ENCODE measurements at places on chromosomes 12 and 14.

GRCh38 chr12:13336216-13336615 is 139.7 kb downstream of the EMP1 start:
- no peak for DNase-seq

- DNase-seq: peak; percentile 8
Measured at GRCh38 chr14:104421401-104421821, 158.2 kb upstream of the C14orf180 start.

DNA sequence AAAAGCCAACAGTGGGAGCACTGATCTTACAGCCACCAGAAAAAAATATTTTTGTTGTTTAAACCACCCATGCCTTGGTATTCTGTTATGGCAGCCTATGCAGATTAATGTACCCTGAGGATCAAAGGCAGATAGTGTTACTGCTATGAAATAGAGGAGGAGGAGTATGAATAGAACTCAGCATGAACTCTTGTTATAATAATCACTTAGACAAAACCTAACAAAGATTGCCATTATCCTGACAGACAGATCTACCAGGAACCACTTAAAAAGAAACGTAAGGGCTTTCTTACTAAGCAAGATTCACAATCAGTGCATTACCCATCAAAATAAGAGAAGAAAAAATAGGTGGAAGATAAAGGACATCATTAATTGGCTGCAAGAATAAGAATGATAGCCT is 558.3 kb downstream of the GALC start:
- no peak for DNase-seq

GRCh38 chr12:24109381-24110039 is 160.0 kb upstream of the SOX5 start:
- no peak for DNase-seq

GRCh38 chr12:120314220-120314619 is 12.1 kb downstream of the SIRT4 start:
- no peak for DNase-seq

DNA sequence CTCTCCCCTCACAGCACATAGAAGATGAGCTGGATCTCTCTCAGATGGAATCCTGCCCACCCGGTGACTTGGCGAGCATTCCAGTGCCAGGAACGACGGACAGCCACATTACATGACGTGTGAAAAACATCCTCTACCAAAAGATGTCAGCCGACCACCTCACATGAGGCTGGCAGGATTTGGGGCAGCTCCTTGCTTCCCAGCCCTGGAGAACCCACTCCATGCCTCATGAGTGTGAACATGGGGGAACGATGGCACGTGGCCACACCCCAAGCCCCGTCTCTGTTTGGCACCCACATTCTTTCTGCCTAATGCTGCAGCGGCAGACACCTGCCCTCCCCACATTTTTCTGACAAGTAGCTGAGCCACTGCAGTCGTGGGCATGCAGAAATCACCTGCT is 202.5 kb downstream of the CALM1 start:
- DNase-seq: no peak

GRCh38 chr12:4285070-4285469 is 11.5 kb downstream of the CCND2 start:
- no peak for DNase-seq

- no peak for DNase-seq
Measured at GRCh38 chr12:112330706-112331105, 51.5 kb downstream of the HECTD4 start.

GRCh38 chr12:91778938-91779400 is 366.7 kb downstream of the BTG1 start:
- DNase-seq: peak; percentile 32

- no peak for DNase-seq
Measured at GRCh38 chr14:74510223-74510931, 16.8 kb downstream of the ISCA2 start.

DNA sequence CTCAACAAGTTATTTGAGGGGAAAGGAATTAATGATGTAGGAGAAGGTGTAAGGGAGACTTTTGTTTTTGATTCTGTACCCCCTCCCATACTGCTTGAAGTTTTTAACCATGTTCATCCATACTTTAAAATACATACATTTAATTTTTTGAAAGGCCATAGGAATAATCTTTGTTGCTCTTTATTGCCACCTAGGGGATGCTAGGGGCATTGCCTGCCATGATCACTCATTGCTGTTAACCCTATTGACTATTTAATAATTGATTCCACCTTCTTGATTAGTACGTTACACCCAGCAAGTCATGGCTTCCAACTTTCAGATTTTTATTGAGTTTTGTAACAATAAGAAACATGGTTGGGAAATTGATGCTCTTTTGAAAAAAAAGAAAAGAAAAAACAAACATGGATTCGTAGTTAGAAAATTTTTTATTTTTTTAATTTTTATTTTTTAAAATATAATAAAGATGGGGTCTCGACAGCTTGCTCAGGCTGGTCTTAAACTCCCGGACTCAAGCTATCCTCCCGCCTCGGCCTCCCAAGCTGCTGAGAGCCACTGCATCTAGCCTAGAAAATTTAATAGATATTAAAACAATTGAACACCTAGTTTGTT is 8.5 kb upstream of the PRKAB1 start:
- DNase-seq: peak; percentile 47

DNA sequence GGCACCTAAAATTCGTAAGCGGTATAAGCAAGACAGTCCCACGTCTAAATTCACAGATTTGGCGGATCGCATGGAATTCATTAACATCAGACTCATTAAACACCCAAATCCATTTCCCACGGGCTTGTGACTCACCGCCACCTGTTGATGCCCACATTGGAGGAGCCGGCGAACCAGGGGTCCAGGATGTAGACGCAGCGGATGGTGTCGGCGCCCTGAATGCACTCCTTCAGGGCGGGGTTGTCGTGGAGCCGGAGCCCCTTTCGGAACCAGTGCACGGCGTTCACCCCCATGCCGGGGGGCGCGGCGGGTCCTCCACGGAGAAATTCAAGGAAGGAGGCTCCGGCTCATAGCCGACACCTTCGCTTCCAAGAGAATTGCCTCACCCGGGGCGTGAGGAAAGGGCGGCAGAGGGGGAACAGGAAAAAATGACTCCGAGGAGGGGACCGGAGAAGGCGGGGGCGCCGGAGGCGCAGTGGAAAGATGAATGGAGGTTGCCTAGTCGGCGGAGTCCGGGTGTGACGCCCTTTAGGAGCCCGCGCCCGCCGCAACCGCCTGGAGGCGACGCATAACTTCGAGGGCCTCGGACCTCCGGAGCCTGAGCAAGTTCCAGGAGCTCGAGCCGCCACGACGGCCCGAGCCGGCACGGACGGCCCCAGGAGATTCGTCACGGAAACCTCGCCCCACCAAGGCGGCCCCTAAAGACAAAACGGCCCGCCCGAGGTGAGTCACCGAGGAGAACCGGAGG is 506 bp downstream of the CRY1 start:
- peak; percentile 78 for DNase-seq

DNA sequence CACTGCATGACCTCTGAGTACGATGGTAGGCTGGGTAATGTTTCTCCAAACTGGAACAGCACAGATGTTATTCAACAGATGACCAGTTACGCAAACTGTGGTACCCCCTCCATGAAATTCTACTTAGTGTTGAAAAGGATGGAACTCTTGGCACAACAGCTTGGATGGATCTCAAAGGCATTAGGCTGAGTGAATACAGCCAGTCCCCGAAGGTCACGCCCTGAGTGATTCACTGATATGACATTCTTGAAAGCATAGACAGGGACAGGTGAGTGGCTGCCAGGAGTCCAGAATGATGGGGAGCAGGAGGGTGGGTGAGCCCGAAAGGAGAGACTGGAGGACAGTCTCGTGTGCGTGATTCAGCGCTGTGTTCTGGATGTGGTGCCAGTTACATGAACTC is 187.5 kb upstream of the TMEM132C start:
- no peak for DNase-seq

DNA sequence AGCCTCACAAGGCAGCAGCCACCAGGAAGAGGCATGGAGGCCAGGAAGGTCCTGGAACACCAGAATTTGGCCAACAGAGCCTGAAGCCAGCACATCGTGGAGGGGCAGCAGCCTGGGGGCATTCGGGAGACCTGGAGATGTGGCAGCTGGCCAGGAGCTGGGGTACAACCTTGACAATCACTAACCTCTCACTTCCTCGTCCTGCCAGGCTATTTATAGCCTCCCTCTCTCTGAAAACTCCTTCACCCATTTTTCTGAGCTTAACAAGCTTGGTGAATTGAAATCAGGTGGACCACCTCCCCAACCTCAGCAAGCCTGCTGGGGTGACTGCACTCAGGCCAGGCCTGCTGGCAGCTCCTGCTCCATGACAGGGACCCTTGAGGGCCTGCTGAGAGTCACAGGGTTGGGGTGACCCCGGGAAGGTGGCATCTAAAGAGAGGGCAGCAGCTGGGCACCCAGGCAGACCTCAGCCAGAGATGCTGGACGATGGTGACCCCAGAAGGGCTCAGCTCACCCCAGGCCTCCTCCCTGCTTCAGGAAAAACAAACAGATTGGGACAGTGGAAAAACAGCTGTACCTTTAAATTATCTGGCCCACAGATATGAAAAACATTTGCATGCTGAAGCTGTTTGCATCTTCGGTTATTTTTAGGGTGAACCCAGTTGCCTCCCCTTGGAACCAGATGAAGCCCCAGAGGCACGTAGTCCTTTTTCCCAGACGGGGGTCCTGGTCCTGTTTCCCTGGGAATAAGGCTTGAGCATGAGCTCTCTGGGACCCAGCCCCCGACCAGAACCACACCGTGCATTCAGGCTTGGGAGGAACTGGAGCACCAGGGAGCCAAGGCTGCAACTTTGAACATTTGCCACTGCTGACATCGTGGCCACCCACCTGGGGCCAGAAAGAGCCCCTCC is 67.0 kb downstream of the PITPNM2 start:
- DNase-seq: no peak

DNA sequence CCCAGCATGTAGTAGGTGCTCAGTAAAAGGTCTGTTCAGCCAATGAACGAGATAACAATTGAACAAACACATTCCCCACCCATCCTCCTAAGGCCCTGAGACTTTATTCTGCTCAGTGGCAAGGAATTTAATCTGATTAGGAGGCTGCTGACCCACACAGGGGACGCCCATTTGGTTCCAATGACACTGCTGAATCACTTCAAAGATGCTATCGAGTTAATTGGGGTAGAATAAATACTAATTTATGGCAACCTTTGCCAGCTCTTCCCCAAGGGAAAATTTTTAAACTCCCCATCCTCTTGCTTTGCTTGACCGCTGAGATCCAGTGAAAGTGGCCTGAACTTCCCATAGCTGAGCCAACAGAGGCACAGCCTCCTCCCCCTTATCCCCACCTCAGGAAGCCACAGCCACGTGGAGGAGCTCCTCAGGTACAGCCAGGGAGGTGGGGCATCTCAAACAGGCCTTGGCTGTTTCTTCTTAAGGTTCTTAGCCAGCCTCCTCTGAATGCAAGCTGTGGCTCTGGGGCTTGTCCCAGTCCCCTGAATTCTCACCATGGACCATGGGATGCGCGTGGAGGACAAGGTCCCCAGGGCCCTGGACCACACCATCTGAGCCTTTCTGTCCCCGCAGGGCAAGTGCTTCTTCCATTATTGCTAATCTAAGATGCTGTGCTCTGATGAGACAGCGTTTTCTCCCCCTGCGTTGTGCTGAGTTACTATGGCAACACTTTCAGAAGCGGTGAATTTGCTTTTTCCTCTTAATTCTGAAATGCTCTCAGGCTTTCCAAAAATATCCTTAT is 26.7 kb downstream of the C14orf132 start:
- no peak for DNase-seq

DNA sequence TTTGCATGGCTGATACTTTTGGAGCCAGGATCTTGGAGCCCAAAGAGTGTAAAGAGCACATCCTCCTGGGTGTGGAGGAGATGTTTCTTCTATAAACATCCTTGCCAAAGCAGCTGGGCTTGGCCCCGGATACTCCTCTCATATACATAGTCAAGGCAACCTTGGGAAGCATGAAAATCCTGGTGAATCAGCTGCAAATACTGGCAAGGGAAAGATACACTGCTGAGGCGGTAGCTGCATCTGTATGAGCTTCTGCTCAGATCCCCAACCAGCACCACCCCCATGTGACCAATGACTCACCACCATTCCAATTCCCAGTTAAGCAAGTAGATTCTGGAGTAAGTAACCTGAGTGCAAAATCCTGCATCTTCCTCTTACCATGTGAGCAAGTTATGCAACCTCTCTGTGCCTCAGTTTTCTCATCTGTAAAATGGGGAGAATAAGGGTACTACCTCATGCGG is 567.4 kb downstream of the MED13L start:
- no peak for DNase-seq

DNA sequence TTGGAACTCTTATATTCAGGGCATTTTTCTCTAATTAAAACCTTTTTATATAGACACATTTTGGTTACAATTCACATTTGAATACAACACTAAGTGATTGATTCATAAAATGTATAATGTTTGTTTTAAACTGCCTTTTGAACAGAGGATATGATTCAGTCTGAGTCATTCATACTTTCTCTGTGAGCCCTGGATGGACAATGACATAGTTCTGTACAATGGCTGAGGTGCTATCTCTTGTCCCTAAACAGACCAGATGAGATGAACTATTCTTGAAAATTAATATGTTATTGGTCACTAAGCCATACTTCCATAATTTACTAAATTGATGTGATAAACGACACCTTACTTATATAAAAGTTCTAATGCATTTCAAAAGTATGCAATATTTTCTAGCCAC is 199.7 kb upstream of the ATXN7L3B start:
- DNase-seq: no peak

DNA sequence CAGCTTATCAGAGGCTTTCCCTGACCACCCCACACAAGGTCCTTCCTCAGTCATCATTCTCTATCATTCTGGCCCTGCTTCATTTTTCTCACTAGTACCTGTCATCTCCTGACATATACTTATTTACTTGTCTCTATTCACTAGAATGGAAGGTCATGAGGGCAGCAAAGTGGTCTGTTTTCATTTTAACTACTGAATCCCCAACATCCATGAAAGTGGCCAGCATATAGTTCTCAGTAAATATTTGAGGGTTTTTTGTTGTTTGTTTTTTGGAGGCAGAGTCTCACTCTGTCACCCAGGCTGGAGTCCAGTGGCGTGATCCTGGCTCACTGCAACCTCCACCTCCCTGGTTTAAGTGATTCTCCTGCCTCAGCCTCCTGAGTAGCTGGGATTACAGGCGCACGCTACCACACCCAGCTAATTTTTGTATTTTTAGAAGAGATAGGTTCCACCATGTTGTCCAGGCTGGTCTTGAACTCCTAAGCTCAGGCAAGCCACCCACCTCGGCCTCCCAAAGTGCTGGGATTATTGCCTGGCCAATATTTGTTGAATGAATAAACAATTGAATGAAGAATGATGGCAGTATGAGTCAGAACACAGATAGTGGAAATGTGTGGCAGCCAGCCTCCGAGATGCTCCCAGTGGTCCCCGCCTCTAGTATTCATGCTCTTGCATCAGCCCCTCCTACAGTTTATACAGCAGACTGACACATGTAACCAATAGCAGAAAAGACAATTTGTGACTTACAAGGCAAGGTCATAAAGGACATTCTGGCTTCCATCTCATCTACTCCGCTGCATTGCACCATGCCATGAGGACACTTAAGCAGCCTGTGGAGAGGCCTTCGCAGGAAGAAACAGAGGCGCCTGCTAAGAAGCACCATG is 7.0 kb upstream of the ANO6 start:
- DNase-seq: no peak

DNA sequence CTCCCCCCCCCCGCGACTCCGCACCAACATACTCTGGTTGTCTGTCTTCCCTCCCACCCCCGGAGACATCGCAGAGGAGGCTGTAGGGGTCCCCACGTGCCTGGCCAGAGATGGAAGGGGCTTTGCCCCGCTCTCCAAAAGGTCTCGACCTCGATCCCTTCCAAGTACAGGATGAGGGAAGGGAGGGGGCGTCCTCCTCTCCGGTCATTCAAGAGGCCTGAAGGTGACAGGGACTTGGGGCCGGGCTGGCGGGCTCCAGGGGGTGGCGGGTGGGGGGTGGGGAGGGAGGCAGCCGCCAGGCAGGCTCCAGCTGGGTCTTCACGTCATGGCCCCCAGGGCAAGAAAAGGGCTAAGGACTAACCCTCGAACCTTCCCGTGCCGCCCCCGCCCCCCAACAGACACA is 15.1 kb downstream of the TBX3 start:
- no peak for DNase-seq
